ENCODE measurements at places on chromosomes 5 and 9.

GRCh38 chr5:11719888-11720481, 184.3 kb downstream of the CTNND2 start:
- no peak for DNase-seq

GRCh38 chr5:113969901-113970300, 392.0 kb upstream of the KCNN2 start:
- no peak for DNase-seq

- DNase-seq: no peak
These were observed 366.6 kb downstream of the FGF10 start for GRCh38 chr5:44022622-44023021.

- no peak for DNase-seq
These were observed 1027.1 kb upstream of the WWC1 start for GRCh38 chr5:167264348-167264747.

DNA sequence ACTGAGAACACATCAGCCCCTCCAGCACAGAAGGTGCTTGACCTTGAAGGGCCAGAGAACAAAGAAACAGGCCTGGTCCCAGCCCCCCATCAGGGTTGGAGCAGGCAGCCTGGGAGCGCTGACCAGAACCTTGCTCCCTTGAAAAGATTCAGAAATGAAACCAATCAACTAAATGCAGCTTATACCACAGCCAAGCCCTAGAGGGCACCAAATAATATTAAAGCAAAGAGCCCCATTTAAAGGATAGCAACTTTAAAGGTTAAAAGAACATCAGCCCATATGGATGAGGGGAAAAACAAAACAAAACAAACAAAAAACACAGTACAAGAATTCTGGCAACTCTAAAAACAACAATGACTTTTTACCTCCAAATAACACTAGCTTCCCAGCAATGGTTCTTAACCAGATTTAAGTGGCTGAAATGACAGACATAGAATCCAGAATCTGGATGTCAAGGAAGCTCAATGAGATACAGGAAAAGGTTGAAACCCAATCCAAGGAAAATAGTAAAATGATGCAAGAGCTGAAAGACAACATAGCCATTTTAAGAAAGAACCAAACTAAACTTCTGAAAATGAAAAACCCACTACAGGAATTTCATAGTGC, 471.9 kb downstream of the MTRR start:
- no peak for DNase-seq

GRCh38 chr9:136840877-136841645, 1.2 kb upstream of the AJM1 start:
- no peak for DNase-seq

GRCh38 chr5:84378961-84379360, 5.7 kb downstream of the EDIL3 start:
- no peak for DNase-seq

DNA sequence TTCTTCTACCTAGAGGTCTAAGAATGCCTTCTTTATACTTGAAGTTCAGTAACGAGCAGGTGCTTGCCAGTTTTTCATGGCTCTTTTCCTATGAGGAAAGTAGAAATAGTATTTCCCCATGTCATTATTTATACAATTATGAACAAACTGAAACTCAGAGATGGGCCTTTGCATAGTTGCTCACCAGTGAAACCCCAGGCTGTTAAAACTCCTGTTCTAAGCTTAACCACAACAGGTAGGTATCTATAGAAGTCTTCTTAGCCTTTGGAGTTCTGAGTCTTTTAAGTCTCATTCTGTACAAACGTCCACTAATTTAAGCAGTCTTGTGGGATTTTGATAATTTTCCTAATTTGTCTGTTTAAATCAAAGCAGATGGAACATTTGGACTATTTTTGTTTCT, 90.1 kb downstream of the STARD4 start:
- DNase-seq: no peak

DNA sequence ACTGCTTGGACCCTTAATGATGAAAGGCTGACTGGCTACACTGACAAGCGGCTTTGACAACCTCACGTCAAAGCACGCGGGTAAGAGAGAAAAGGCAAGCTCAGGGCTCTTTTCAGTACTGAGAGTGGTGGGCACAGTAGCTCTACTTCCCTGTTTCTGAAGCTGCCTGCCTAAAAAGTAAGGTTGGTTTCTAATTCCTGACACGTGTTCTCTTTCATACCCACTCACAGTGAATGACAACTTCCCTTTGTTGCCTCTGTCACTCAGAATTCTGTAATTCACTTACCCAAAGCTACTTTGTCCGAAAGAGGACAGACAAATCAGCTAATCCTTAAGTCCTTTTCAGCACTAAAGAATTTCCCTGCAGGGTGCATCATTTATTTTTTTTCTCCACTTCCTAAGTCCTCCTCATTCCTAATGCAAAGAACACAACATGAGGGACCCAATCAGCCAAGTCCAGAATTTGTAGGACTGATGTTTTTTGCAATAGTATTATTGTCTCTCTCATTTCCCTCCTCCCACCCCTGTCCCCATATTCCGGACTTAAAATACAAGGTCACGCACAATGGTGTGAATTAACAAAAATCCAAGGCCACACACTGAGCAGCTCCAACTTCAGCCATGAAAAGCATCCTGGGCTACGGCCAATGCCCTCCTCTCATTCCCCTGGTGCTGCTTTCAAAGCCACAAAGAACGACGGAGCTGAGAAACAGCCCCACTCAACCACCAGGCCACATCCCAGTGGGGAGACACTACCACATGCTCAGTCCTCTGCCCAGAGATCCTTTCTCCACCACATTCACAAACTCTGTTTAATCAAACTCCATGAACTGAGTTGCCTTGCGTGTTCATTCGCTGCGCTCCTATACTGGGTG, 221.0 kb downstream of the TSSK1B start:
- DNase-seq: no peak

DNA sequence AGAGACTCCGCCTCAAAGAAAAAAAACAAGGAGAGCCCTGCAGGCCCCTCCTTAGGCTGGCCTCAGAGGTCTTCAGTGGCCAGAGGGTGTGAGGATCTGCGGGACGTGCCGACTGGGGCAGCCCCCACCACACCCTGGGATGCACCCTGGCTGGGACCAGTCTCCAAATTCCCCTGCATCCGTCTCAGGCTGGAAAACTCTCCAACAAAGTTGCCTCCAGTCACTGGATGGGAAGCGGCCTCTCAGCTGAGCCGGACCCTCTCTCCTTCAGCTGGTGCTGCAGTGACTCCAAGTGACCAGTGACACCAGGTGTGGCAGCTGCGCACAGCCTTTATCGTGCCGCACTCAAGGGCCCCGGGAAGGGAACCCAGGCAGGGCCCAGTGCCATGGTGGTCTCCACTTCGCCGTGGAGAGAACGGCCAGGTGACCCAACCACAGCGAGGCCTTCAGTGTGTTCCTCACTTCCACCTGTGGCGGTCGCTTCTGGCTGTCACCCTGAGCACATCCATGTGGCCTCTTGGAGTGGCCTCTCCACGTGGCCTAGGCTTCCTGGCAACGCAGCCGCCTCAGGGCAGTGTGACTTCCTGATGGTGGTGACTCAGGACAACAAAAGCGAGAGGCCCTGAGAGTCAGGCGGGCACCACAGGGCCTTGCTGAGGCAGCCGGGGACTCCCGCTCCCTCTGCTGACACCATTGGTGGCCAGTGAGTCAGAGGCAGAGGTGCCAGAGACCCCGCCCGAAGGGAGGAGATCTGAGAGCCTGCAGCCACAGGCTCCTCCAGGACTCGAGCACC, 19.3 kb upstream of the CAMSAP1 start:
- DNase-seq: peak; percentile 79

- no peak for DNase-seq
These were observed 115.4 kb downstream of the ZNF608 start for GRCh38 chr5:124630767-124631704.

DNA sequence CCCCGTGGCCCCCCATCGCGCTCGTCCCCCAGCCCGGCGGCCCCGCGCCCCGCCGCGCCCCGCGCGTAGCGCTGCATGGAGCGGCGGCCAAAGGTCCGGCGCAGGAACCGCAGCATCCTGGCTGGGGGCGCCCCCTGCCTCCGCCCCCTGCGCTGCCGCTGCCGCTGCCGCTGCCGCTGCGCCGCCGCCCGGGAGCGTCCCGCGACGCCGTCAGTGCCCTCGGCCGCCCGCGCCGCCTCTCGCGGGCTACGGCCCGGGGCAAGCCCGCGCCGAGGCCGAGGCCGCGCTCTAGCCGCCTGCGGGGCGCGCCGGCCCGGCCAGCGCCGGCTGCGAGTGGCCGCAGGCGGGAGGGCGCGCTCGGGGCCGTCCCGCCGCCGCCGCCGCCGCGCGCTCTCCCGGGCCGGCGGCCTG, 523 bp downstream of the EPB41L4B start:
- DNase-seq: no peak

- no peak for DNase-seq
These were observed 196.7 kb downstream of the MPDZ start for GRCh38 chr9:13082796-13083195.

Data from stimulated activated CD8-positive, alpha-beta memory T cell treated with anti-CD3 and anti-CD28 coated beads, Interleukin-2, amount 100 ng/mL, for 48 hours (primary cell).